ENCODE measurements at places on chromosomes 2 and 18. TPM values are rescaled to one million over a fixed set of nuclear protein-coding genes. Genes with fewer than 3 reads are reported as not detected.

AQP4 gene
- 225 TPM for total RNA-seq

IGFBP2 gene
- 64.7 TPM for total RNA-seq

NPHP1 gene
- total RNA-seq = 3.2 TPM

SULT1C2 gene
- total RNA-seq = 7.7 TPM

INHBB gene
- 11.9 TPM for total RNA-seq

HTR2B gene
- total RNA-seq = 0.81 TPM

BOK gene
- total RNA-seq = 143 TPM

DNA sequence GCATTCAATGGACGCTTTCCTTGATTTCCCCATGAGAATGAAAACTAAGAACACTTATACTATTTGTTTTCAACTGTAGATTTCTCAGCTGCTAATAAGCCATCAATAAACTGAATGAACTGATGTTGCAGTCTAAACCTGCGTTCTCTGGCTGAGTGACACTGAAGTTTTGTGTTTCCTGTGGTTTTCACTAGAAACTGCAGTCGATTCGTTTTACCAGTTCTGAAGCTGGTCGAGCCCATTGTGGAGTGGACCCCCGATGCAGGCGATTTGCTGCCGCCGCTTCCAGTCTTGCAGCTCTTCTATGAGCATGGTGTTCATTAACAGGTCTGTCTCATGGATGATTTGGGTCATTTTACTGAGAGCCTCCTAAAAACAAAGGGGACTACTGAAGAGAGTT, 50.6 kb upstream of the STAT1 start:
- no peak overlapping the region for H3K4me3 ChIP-seq
- no peak overlapping the region for H3K27ac ChIP-seq
- no peaks in the 10 kb centered on the region for H3K4me1 ChIP-seq

GRCh38 chr18:12843420-12844350, 40.4 kb downstream of the PTPN2 start:
- no peaks in the 10 kb centered on the region for H3K27me3 ChIP-seq
- H3K27ac ChIP-seq = peak overlapping the region; percentile 7
- peaks cover 5% of the 10 kb centered on the region for H3K36me3 ChIP-seq
- H3K4me3 ChIP-seq = no peak overlapping the region

- H3K4me1 ChIP-seq = peaks cover 16% of the 10 kb centered on the region
- no peak overlapping the region for H3K27ac ChIP-seq
- H3K27me3 ChIP-seq = no peaks in the 10 kb centered on the region
- no peak overlapping the region for H3K4me3 ChIP-seq
- no peak for DNase-seq
These were observed 7.6 kb downstream of the PLEKHM3 start for GRCh38 chr2:208017721-208018120.

DNA sequence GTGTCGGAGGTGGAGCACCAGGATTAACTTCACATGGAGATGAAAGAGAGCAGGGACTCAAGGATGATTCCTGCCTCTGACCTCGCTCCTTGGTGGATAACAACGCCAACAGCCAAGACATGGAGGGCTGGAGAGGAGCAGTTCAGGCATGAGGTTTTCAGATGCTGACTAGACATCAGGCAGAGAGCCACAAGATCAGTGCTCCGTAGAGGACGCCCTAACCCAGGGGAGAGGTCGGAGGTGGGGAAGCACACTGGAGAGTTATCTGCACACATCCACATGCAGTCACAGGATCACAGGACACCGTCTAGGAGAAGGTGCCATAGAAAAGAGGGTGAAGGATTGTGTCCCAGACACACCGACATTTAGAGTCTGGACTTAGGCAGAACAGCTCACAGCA, 344.3 kb downstream of the EIPR1 start:
- no peaks in the 10 kb centered on the region for H3K27me3 ChIP-seq
- H3K4me3 ChIP-seq = no peak overlapping the region
- H3K36me3 ChIP-seq = no peaks in the 10 kb centered on the region
- H3K27ac ChIP-seq = no peak overlapping the region
- no peak for DNase-seq

- no peak overlapping the region for H3K4me3 ChIP-seq
- no peak for DNase-seq
- H3K27me3 ChIP-seq = no peaks in the 10 kb centered on the region
- H3K27ac ChIP-seq = no peak overlapping the region
- H3K36me3 ChIP-seq = no peaks in the 10 kb centered on the region
These were observed 126.2 kb downstream of the TWIST2 start for GRCh38 chr2:238974081-238974480.

DNA sequence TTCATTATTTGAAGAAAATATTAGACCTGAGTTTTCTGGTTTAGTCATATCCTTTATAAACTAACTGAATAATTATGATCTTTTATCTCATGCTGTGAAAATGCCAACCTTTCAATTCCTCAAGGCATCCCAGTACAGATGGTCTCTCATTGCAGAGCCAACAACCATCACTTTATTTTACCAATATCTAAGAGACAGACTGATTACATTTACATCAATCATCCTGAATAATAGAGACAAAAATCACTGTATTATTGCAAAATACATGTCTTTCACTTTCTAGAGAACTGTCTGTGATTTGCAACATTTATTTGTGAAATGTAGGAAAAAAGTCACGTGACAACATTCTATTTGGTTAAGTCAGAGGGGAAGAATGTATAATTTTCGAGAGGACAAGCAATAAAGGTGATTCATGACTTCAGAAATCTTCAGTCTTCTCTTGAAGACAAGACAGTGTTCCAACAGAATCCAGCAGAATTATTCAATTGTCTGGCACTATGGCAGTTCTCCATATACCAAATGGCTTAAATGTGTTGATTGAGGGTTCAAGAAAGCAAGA, 503.6 kb upstream of the SYT4 start:
- no peak for DNase-seq
- no peaks in the 10 kb centered on the region for H3K4me1 ChIP-seq
- H3K27me3 ChIP-seq = no peaks in the 10 kb centered on the region
- H3K36me3 ChIP-seq = no peaks in the 10 kb centered on the region
- H3K27ac ChIP-seq = no peak overlapping the region

GRCh38 chr18:57325491-57326166, 26.7 kb upstream of the ST8SIA3 start:
- no peaks in the 10 kb centered on the region for H3K27me3 ChIP-seq
- no peak overlapping the region for H3K27ac ChIP-seq
- DNase-seq = no peak
- no peaks in the 10 kb centered on the region for H3K36me3 ChIP-seq

- H3K36me3 ChIP-seq = no peaks in the 10 kb centered on the region
- H3K4me3 ChIP-seq = no peak overlapping the region
- peak; percentile 21 for DNase-seq
These were observed 34.6 kb downstream of the MBP start for GRCh38 chr18:77098029-77098428.

GRCh38 chr2:113116100-113116958, 11.1 kb upstream of the IL1RN start:
- H3K27me3 ChIP-seq = no peaks in the 10 kb centered on the region
- DNase-seq = no peak
- no peaks in the 10 kb centered on the region for H3K36me3 ChIP-seq

DNA sequence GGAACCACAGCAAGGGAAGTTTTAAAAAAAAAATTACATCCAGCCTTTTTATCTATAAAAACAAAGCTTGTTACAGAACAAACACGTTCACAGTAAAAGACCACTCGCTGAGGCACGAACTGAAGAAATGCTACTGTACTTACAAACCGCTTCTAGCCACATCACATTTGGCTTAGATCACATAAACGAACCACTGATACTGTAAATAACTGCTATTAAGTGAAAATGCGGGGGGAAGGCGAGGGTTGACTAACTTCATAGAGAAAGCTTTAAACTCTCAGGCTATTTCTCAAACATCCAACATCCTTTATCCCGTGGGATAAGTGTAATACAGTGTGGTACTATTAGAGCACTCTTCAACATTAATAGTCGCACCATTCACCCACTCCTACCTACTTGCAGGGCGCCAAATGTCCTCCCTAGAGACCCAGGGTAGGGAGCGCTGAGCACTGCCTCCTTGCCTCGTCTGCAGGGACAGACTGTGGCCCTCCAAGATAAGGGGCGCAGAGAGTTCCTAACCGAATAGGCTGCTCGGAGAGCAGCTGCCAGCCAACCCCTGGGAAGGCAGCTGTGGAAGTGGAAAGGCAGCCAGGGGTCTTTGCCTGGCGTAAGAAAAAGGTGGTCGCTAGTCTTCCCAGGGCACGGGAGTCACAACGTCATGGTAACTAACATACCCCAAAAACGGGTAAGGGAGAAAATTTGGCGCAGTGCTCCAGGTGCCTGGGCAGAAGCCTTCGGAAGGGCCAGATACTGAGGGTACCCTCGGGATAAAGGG, 854 bp downstream of the GPR155 start:
- no peaks in the 10 kb centered on the region for H3K36me3 ChIP-seq
- peak overlapping the region; percentile 88 for H3K4me3 ChIP-seq
- peak; percentile 39 for DNase-seq
- peaks cover 7% of the 10 kb centered on the region for H3K4me1 ChIP-seq
- H3K27ac ChIP-seq = no peak overlapping the region

DNA sequence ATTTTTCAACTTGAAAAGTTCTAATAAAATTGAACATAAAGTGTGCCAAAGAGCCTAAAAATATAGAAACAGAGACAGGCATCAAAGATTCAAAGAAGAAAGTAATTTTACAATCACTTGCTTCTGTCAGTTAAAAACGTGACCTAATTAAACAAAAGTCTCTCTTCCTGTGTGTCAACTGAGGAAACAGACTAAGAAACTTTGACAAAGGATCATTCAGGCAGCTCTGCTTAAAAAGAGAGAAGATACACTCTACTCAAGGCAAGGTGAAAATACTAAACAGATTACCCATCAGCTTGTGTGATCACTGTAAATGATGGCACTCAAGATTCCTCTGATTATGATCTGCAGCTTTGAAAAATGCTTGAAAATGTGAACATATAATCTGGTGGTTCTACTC, 47.8 kb downstream of the DYM start:
- peaks cover 11% of the 10 kb centered on the region for H3K4me1 ChIP-seq
- H3K27ac ChIP-seq = no peak overlapping the region
- no peak overlapping the region for H3K4me3 ChIP-seq

DNA sequence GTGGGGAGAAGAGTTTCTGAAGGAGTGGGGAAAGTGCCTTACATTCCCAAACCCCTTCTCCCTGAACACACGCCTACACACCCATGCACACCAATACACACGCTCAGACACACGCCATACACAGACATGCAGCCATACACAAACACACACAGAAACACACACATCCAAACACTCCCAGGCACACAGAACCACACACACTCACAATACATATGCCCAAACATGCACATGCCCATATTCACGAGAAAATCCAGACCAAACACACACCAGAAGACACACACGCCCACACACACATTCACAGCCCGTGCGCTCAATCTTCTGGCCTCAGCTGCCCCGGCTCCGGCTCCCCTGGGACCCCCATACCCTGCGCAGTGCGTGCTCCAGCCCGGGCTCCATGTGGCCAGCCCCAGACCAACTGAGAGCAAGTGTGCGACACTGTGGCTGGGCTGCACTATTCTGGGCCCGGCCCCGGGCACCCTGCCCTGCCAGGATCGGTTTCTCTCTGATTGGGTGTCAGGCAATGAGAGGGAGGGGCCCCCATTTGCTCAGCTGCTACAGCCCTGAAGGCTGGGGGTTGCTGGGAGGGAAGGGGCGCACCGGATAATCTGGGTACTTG, at the start of gene PRKAG3:
Gene PRKAG3, minus strand, starts transcription at position 426 of the 613 bp plus-strand sequence.
- H3K36me3 ChIP-seq = no peaks in the 10 kb centered on the region
- no peaks in the 10 kb centered on the region for H3K27me3 ChIP-seq
- H3K27ac ChIP-seq = no peak within 1 kb of the TSS
- H3K4me1 ChIP-seq = no peaks in the 10 kb centered on the region
- no peak within 1 kb of the TSS for H3K4me3 ChIP-seq
- DNase-seq = no peak

GRCh38 chr2:156170929-156171328, 161.6 kb downstream of the NR4A2 start:
- H3K27ac ChIP-seq = no peak overlapping the region
- DNase-seq = no peak
- no peak overlapping the region for H3K4me3 ChIP-seq
- no peaks in the 10 kb centered on the region for H3K36me3 ChIP-seq
- no peaks in the 10 kb centered on the region for H3K27me3 ChIP-seq
- H3K4me1 ChIP-seq = no peaks in the 10 kb centered on the region

DNA sequence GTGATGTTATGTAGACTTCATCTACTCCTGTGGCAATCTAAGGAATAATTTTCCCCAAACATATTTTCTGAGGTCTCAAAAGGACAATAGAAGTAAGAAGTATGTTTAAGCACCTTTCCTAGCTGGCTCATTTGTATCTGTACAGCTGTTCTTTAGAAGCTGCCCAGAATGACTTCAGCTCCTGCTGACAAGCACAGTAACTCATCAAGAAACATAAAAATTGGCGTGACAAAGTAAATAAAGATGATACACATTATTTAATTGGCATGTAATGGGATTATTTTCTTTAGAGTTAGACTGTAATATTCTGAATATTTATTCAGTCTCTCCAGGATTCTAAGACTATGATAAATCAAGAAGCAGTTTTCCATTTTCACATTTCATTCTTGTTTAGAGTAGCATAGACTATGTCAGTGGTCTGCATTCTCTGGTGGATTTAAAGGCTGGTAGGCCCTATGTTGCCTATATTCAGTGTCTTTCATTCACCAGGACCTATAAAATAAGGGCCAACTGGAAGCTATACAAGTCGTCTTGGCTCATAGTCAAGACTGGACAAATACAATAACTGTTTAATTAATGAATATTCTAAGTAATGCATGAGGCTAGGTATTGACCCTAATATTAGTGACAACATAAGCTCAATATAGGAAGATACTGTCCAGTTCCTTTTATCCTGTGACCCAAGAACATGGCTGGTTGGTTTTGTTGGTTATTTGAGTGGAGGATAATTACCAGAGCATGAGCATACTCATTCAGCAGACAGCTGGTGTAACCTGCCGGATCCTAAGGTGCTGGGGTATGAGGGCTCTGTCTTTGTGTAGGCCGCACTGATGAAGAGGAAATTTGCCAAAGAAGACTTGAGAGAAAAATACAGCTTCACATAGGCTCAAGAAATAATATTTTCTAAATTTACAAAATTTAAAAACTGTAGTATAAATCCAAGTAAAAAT, 107.0 kb downstream of the PDE1A start:
- no peak for DNase-seq
- no peak overlapping the region for H3K27ac ChIP-seq
- no peaks in the 10 kb centered on the region for H3K36me3 ChIP-seq
- H3K4me3 ChIP-seq = no peak overlapping the region
- H3K27me3 ChIP-seq = no peaks in the 10 kb centered on the region

- no peak overlapping the region for H3K4me3 ChIP-seq
- no peaks in the 10 kb centered on the region for H3K4me1 ChIP-seq
- H3K27ac ChIP-seq = no peak overlapping the region
- H3K27me3 ChIP-seq = no peaks in the 10 kb centered on the region
- no peak for DNase-seq
These were observed 222.4 kb upstream of the NCKAP5 start for GRCh38 chr2:133790711-133791110.

- peaks cover 24% of the 10 kb centered on the region for H3K36me3 ChIP-seq
- no peak overlapping the region for H3K27ac ChIP-seq
- no peaks in the 10 kb centered on the region for H3K27me3 ChIP-seq
- no peak for DNase-seq
- no peak overlapping the region for H3K4me3 ChIP-seq
These were observed 95.5 kb downstream of the C2orf74 start for GRCh38 chr2:61257446-61257845.

- no peaks in the 10 kb centered on the region for H3K4me1 ChIP-seq
- no peak overlapping the region for H3K27ac ChIP-seq
- no peak for DNase-seq
- no peaks in the 10 kb centered on the region for H3K27me3 ChIP-seq
- H3K36me3 ChIP-seq = no peaks in the 10 kb centered on the region
- no peak overlapping the region for H3K4me3 ChIP-seq
These were observed 57.1 kb upstream of the CYTIP start for GRCh38 chr2:157501026-157501425.
